ENCODE measurements at places on chromosomes 6 and 20.

GRCh38 chr20:25695532-25696370, 902 bp downstream of the ZNF337 start:
- no peak for DNase-seq

- peak; percentile 19 for DNase-seq
These were observed 601.9 kb downstream of the HTR1B start for GRCh38 chr6:76861403-76861802.

GRCh38 chr6:163809364-163809763, 394.8 kb downstream of the QKI start:
- DNase-seq = no peak

GRCh38 chr6:125674230-125674629, 75.2 kb upstream of the HEY2 start:
- DNase-seq = no peak

GRCh38 chr6:128095362-128095761, 194.5 kb upstream of the THEMIS start:
- no peak for DNase-seq

- DNase-seq = no peak
These were observed 1.3 kb upstream of the CST9L start for GRCh38 chr20:23569570-23569969.

DNA sequence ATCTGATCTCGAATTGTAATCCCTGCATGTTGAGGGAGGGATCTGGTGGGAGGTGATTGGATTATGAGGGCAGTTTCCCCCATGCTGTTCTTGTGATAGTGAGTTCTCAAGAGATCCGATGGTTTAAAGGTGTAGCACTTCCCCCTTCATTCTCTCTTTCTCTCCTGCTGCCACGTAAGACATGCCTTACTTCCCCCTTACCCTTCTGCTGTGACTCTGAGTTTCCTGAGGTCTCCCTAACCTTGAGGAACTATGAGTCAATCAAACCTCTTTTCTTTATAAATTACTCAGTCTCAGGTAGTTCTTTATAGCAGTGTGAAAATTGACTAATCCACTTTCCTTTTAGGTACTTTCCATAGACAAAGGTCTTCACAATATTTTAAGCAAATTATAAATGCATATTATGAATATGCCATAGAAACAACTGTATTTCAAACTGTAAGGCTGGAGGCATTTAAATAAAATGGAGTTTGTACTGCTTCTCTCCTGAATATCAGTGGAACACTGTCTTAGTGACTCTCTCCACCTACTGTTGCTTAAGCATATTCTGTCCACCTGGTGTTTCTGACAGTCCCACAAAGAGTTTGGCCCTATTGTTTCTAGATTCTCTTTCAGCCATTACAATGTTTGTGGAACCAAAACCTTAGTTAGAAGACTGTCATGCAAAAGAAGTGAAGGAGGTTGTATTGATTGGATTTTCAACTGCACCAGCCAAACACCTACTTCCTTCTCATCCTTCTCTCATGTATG, 24.3 kb upstream of the IL17A start:
- no peak for DNase-seq

- DNase-seq = no peak
These were observed 99.7 kb upstream of the ZNF217 start for GRCh38 chr20:53693262-53693871.

DNA sequence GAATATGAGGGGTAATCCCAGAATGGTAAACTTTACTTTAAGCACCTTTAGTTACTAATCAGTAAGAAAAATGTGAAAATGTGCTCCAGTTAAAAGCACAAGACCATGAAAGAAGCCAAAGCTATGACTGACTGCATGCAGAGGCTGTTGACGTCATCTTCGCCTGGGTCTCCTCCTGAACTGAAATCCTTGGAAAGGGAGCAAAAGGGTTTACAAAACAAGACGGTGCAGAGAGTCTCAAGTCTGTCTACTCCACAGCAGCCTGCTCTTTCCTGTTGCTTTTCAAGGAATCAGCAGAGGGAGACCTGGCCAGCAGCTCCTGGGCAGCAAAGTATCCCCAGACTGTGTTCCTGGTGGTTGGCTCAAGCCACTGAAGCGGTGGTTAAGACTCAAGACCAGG, 10.2 kb downstream of the FKBP1A start:
- no peak for DNase-seq

- no peak for DNase-seq
These were observed 34.2 kb upstream of the GFRAL start for GRCh38 chr6:55293116-55293515.

- DNase-seq = no peak
These were observed 464.0 kb upstream of the CDH4 start for GRCh38 chr20:60788070-60788469.

- peak; percentile 55 for DNase-seq
These were observed 15.7 kb downstream of the HMGN4 start for GRCh38 chr6:26553635-26554446.

DNA sequence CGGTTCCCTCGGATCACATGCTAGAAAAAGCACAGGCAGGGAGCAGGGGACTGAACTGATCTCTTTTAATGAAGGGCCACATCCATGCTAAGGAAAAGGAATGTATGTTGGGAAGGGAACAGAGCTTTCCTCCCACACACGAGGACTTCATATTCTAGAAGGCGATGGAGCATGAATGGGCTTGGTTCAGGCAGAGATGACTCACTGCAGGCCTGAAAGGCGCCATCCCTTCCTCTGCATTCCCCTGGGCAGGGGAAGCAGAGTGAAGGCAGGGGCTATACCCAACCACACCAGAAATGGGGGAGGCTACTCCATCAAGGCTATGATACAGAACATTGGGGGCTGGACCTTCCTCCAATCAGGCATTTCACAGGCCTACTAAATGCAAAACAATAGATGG, 30.6 kb downstream of the ELMO2 start:
- DNase-seq = no peak

GRCh38 chr6:24391756-24392405, 10.9 kb upstream of the MRS2 start:
- DNase-seq = no peak

DNA sequence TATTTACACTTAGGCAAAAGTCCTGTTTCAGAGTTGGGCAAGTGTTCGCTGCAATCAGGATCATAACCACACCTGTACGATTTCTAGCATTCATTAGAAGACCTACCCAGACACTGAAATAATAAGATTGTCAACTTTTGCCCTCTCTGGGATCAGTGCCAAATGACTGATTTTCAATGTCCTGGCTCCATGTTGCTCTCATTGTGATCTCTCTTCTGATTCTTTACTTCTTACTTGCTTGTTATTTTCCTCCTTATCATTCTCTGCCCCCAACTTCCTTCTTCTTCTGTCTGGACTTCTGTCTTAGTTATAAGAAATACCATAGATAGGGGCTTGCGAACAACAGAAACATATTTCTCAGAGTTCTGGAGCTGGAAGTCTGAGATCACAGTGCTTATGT, 94.4 kb upstream of the BMP2 start:
- DNase-seq = no peak
